Stimulated activated CD8-positive, alpha-beta memory T cell treated with anti-CD3 and anti-CD28 coated beads, Interleukin-4, amount 100 ng/mL, for 48 hours (primary cell): ENCODE measurements at places on chromosomes 12 and 14.

DNA sequence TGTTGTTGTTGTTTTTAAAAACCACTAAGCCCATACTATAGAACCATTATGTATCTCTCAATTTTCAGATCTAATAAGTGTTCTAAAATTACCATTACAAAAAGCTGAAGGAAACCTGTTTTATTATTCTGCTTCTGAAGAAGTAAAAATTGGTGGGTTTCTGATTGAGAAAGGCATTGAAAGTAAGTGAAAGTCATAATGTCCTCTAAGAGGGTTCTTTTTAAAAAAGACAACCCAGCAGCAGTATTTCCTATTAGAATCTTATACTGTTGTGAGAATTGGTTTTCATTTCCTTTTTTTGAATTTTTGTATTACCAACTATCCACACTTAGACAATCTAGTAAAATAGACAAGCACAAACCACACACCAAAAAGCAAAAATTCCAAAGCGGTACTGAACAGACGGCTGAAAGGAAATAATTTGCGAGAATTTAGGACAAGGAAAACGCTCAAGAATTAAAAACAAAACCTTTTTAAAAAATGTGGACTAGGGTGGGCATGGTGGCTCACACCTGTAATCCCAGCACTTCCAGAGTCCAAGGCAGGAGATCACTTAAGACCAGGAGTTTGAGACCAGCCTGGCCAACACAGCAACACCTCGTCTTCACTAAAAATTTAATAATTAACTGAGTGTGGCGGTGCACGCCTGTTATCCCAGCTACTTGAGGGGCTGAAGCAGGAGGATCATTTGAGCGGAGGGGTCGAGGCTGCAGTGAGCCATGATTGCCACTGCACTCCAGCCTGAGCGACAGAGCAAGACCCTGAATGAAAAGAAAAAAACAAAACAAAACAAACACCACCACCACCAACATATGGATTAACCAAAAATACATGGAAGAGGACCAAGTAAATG lies 66.7 kb upstream of the AP4S1 start:
- DNase-seq: no peak

GRCh38 chr14:104532191-104532555 lies 47.4 kb upstream of the C14orf180 start:
- DNase-seq: no peak

DNA sequence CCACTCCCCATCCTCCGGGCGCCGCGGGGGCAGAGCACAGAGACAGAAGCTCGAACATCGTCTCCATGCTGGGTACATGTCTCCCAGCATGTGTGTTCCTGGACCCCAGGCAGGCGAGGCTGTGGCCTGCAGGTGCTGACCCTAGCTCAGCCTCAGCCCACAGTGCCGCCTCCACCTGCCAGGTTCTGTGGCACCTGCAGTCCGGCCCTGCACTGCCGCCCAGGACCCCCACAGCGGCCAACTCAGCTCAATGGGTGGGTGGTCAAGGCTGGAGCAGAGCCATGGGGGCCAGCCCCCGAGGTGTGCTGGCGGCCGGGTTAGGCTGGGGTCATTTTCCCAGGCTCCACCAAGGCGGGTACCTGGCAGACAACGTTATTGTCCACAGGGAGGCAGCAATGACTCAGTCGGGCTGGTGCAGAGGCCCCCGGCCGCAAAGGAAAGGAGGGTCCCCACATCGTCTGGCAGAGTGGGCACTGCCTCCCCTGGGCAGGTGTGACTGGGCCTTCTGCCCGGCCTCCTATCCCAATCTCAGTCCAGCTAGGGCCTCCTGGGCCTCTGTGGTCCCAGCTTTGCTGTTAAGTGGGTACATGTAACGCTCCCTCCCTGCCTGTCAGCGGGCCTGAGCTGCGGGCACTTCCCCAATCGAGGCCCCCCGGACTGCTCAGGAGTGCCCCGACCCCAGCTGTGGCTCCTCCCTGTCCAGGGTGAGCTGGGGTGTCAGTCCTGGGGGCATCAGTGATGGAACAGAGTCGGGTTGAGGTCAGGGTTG lies 20.2 kb upstream of the NUDT14 start:
- no peak for DNase-seq

- no peak for DNase-seq
These were observed 147.4 kb downstream of the BCL11B start for GRCh38 chr14:99124482-99125105.

GRCh38 chr14:56005191-56006053 lies 112.8 kb upstream of the PELI2 start:
- no peak for DNase-seq

GRCh38 chr12:43112101-43112920 lies 439.7 kb downstream of the ADAMTS20 start:
- no peak for DNase-seq

DNA sequence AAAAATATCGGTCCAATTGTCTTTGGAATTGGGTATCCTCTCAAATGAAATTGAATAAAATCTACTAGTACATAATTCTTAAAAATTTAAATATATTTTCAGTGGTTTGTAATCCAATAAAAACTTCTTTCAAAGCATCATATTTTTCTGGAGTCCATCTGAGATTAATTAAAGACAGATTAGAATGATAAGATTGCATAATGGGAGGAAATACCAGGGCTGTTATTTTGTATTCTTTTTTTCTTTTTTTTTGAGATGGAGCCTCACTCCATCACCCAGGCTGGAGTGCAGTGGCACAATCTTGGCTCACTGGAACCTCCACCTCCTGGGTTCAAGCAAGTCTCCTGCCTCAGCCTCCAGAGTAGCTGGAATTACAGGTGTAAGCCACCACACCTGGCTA lies 103.8 kb downstream of the TMTC3 start:
- no peak for DNase-seq

DNA sequence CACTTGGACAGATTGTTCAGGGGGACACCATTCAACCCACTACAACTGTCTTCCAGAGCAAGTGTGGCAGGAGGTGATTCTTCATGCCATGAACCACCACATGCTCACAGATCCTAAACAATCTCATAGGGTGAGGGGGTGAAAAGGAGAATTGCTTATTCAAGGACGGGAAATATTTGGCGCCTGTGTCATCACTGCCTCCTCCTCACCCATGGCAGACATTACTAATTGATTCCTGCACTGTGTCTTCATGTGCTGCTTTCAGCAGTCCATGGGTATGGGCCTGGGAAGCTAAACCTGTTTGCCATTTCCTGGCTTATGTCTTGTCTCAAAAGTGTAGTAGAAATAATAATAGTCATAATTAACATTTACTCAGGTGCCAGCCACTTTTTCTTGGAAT lies 31.3 kb downstream of the MMAB start:
- DNase-seq: no peak
